ENCODE measurements at places on chromosomes 12 and 14. TPM values are rescaled to one million over a fixed set of nuclear protein-coding genes. Genes with fewer than 3 reads are reported as not detected.

DNA sequence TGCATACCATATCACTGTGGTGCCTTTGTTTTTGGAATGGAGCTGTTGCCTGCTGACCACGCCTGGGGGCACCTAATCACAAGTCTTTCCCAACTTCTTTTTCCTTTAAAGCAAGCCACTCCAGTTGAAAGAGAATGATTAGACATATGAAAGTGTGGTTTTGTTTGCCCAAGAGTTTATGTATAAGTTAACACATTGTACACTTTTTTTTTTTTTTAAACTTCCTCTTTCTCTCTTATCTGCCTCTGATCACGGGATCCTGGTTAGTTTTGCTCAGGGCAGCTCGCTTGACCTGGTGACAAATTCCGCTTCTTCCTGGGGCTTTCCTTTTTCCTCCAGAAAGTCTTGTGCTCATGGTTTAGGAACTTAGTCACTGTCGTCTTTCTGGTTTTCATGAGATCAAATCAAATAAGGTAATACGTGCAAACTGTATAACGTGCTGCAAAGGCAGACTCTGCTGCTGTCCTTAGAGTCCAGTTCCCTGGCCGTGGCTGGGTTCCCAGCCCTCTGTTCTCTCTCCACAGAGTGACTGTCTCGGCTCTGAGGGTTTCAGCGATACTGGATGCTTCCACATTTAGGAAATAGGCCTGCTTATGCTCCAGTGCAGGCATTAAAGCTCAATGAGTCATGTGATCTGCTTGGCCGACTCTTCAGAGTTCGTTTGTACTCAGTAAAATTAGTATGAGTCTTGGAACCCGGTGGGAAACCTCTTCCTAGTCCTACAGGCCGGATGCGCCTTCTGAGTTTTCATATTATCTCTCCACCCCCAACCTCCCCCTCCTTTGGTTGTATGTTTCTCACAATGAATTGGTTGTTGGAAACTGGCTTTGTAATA, 15.2 kb downstream of the RASSF3 start:
- DNase-seq: peak; percentile 60

DNA sequence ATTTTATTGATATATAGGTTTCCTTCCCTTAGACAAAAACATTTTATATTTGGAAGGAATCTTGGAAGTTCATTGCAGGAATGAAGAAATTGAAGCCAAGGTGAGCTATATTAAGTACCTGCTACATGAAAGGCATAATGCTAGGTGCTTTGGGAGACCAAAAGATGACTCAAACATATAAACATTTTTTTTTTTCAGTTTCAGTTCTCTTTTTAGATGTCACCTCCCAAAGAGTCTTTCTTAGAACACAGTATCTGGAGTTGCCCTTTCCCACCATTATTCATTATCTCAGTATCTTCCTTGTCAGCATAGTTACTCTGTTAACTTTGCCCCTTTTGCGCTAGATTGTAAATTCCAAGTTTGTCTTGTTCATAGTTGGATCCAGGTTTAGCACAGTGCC, 1.1 kb downstream of the LIN52 start:
- DNase-seq: no peak

GRCh38 chr12:92844151-92844763, 84.8 kb downstream of the EEA1 start:
- no peak for DNase-seq

Gene PDE3A
- total RNA-seq: not detected

Gene FICD
- 6.6 TPM for total RNA-seq

Gene RPGRIP1
- not detected for total RNA-seq

Gene ALX1
- not detected for total RNA-seq

Gene HPD
- total RNA-seq: not detected

Gene USP30
- 6.9 TPM for total RNA-seq

Data from activated CD4-positive, alpha-beta T cell treated with anti-CD3 and anti-CD28 coated beads, Interleukin-2, amount 10 ng/mL, durations not matched to agents 24 days and 14 days (primary cell).